ENCODE measurements at places on chromosomes 5 and 9.

DNA sequence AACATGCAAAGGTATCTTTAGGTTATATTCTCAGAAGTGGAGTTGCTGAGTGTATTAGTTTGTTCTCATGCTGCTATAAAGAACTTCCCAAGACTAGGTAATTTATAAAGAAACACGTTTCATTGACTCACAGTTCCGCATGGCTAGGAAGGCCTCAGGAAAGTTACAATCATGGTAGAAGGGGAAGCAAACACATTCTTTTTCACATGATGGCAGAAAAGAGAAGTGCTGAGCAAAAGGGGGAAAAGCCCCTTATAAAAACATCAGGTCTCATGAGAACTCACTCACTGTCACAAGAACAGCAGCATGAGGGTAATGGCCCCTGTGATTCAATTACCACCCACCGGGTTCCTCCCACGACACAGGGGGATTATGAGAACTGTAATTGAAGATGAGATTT is 163.6 kb upstream of the PRLR start:
- H3K27ac ChIP-seq = no peak overlapping the region
- no peak for DNase-seq
- H3K4me1 ChIP-seq = no peaks in the 10 kb centered on the region
- H3K4me3 ChIP-seq = no peak overlapping the region

- H3K27ac ChIP-seq = no peak overlapping the region
- H3K4me3 ChIP-seq = no peak overlapping the region
- peaks cover 10% of the 10 kb centered on the region for H3K27me3 ChIP-seq
- H3K36me3 ChIP-seq = no peaks in the 10 kb centered on the region
These were observed 120.5 kb upstream of the BOD1 start for GRCh38 chr5:173736923-173737412.

DNA sequence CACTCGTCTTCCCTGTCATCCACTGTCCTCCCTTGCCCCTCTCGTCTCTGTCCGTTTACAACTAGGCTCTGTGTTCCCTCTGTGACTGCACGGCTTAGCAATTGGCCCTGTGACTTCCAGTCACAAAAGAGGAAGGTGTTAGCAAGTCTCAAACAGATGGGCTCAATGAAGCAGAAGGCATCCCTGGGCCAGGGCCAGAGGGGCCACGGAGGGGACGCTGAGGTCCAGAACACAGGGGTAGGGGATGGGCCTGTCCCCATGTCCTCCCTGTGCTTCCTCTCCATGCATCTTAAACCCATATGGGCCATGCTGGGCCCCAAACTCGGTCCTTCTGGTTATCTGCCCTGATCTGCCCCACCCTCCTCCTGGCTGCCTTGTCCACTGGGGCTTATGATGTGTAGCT is at the start of gene CD72:
CD72 (minus strand) TSS at position 89 of the 403 bp plus-strand sequence. CDS start 110 bp downstream, outside the sequence.
- DNase-seq = no peak
- no peaks in the 10 kb centered on the region for H3K36me3 ChIP-seq
- H3K27ac ChIP-seq = no peak within 1 kb of the TSS
- H3K4me3 ChIP-seq = peak within 1 kb of the TSS; percentile 69

- H3K4me1 ChIP-seq = peaks cover 1% of the 10 kb centered on the region
- H3K4me3 ChIP-seq = no peak overlapping the region
- no peaks in the 10 kb centered on the region for H3K27me3 ChIP-seq
- H3K27ac ChIP-seq = no peak overlapping the region
These were observed 87.3 kb upstream of the SLC44A1 start for GRCh38 chr9:105157171-105157583.

DNA sequence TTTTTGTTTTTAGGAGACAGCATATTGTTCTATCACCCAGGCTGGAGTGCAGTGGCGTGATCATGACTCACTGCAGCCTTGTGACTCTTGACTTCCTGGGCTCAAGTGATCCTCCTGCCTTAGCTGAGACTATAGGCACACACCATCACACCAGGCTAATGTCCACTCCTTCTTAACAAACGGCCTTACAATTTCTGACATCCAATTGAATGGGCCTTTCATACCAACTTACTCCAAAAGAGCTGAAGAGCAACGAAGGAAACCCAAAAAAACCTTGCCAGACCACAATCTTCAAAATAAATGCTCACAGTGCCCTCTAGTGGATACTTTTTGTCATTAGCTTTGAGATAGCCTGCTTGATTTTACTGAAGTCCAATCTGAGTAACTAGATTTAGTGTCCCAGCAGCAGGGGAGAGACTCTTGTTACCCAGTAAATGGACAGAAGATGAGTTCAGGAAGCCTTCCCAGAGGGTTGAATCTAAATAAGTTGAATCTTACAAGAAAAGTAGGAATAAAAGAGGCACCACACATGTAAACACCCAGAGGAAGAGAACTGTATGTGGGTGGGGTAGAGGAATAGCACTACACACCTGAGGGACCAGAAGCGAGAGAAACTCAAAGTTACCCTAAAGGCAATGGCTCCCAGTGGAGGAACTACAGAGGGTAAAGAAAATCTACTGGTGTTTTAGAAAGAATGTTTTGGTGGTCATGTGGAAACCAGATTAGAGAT is 9.3 kb downstream of the ZNF622 start:
- H3K27ac ChIP-seq = no peak overlapping the region
- H3K4me3 ChIP-seq = no peak overlapping the region
- H3K36me3 ChIP-seq = peaks cover 18% of the 10 kb centered on the region
- no peak for DNase-seq
- H3K4me1 ChIP-seq = no peaks in the 10 kb centered on the region

DNA sequence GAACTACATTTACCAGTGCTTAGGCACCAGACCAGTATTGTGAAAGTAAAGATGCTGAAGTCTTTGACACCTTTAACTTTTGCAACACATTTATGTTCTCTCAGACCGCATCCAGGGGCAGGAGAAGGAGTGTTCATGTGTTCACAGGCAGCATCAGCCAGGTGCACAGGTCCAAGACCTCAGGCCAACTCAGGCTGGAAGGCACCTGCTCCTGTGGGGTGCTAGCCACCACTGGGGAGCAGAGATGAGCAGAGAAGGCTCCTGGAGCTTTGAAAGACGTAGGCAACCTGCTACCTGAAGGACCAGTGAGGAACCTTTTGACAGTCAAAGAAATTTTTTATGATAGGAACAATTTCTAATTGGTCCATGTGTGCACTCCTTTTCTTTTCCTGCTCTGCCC is 35.6 kb downstream of the DAPK1 start:
- peaks cover 10% of the 10 kb centered on the region for H3K36me3 ChIP-seq
- H3K4me3 ChIP-seq = no peak overlapping the region
- no peaks in the 10 kb centered on the region for H3K27me3 ChIP-seq
- H3K27ac ChIP-seq = no peak overlapping the region
- no peak for DNase-seq

- DNase-seq = no peak
- H3K4me1 ChIP-seq = no peaks in the 10 kb centered on the region
- peaks cover 21% of the 10 kb centered on the region for H3K27me3 ChIP-seq
- H3K36me3 ChIP-seq = no peaks in the 10 kb centered on the region
- H3K27ac ChIP-seq = no peak overlapping the region
These were observed 33.7 kb downstream of the FAT2 start for GRCh38 chr5:151557466-151557865.

DNA sequence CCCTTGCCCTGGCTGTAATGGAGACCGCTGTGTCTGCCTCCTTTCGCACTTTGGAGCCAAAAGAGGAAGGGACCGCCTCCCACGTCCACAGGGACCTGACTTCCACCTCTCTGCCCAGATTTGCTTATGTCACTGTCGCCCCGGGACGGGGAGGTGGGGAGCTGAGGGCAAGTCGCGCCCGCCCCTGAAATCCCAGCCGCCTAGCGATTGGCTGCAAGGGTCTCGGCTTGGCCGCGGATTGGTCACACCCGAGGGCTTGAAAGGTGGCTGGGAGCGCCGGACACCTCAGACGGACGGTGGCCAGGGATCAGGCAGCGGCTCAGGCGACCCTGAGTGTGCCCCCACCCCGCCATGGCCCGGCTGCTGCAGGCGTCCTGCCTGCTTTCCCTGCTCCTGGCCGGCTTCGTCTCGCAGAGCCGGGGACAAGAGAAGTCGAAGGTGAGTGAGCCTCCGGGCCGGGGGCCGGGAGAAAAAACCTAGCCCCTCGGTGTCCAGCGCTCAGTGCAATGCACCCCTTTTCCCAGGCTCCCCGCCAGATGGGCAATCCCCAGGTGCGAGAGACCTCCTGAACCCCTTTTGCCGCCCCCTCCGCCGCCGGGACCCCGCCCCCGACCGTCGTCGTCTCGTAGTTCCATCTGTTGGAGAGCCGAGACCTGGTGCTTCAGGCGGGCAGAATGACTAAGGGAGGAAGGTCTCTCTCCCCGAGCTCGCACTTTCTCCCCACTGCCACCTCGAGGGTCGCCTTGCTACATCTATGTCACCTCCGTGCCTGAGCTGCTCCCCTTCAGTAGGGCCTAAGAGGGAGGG is at the start of gene GPX3:
GPX3 (plus strand) TSS at position 288 of the 807 bp plus-strand sequence; CDS start at position 352, 64 bp downstream.
- peaks cover 3% of the 10 kb centered on the region for H3K36me3 ChIP-seq
- DNase-seq = peak; percentile 75
- H3K27ac ChIP-seq = peak within 1 kb of the TSS; percentile 75
